ENCODE measurements at places on chromosomes 2 and 18. TPM values are rescaled to one million over a fixed set of nuclear protein-coding genes. Genes with fewer than 3 reads are reported as not detected.

- DNase-seq = no peak
These were observed 9.0 kb downstream of the TNFRSF11A start for GRCh38 chr18:62334120-62334519.

DNA sequence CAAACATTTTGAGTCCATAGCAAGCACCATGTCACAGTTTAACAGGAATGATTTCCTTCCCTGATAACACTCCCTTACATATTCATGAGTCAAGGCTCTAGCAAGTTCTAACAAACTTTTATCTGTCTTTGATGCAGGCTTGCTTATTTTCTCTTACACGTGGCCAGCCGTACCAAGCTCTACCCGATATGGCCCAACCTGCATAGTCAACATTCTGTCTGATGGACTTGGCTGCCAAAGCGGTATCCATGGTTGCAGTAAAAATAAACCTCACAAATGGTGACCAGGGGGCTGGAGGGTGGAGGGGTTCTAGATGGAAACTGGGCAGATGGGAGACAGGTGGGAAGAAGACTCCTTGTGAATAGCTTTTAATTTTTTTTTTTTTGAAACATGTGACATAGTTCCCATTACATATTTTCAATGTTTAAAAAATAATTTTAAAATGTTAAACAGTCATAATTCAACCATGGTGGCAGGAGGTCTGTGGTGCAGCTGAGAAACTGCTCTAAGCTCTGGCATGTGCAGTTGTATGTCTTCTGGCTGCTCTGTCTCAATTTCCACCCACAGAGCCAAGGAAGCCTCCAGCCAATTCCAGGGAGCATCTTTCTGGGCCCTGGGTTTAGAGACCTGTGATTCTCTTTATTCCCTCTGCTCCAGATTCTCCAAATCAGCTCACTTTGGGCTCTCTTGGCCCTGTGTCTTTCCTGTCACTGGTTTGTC lies 20.7 kb upstream of the CXCR1 start:
- DNase-seq = no peak

GRCh38 chr2:224638301-224638823 lies 53.2 kb upstream of the CUL3 start:
- DNase-seq = no peak

Gene HOXD8
- total RNA-seq = 56.8 TPM

Gene ALPI
- not detected for total RNA-seq

Gene GKN1
- not detected for total RNA-seq

GRCh38 chr2:145287736-145288135 lies 767.8 kb upstream of the ZEB2 start:
- no peak for DNase-seq

Gene FOXI3
- 0.11 TPM for total RNA-seq

- DNase-seq = peak; percentile 92
These were observed 102.4 kb downstream of the TRIB2 start for GRCh38 chr2:12819103-12819475.

GRCh38 chr2:135169900-135170753 lies 118.0 kb downstream of the RAB3GAP1 start:
- no peak for DNase-seq

DNA sequence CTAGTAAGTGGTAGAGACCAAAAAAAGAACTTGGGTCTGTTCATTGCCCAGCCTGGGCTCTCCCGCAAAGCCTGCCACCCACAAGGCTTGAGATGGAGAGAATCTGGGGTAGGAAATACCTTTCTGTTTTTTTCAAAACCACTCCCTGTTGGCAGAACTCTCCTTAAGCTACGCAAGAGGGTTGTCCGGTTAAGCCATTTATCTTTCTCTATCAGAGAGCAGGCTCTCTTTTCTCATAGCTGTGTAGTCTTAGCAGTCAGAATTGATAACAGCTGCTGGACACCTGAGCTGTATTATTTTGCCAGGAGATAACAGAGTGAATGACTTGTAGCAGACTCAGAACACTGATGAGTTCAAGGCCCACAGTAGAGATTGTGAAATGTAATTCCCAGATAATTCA lies 1088.1 kb downstream of the TSN start:
- no peak for DNase-seq

Gene PAX8
- 3.2 TPM for total RNA-seq

Gene RNF138
- total RNA-seq = 54.2 TPM

DNA sequence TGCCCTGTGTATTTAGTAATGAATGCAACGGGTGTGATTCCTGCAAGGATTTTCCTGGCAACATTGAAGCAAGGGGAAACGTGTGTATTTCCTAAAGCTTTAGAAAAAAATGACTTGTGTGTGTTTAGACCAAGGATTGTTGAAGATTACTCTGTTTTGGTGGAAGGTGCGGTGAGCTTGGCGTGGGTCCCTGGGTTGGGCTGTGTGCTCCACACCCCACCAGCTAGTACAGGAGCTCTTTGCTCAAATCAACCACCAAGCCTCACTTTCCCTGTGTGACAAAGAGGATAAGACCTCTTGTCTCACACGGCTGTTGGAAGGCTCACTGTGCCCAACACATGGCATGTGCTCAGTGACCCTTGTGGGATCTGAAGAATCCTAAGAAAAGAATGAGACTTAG lies 21.4 kb upstream of the GREB1 start:
- no peak for DNase-seq

Gene LYPD6B
- not detected for total RNA-seq

GRCh38 chr18:8249811-8250210 lies 359.4 kb upstream of the RAB12 start:
- no peak for DNase-seq

DNA sequence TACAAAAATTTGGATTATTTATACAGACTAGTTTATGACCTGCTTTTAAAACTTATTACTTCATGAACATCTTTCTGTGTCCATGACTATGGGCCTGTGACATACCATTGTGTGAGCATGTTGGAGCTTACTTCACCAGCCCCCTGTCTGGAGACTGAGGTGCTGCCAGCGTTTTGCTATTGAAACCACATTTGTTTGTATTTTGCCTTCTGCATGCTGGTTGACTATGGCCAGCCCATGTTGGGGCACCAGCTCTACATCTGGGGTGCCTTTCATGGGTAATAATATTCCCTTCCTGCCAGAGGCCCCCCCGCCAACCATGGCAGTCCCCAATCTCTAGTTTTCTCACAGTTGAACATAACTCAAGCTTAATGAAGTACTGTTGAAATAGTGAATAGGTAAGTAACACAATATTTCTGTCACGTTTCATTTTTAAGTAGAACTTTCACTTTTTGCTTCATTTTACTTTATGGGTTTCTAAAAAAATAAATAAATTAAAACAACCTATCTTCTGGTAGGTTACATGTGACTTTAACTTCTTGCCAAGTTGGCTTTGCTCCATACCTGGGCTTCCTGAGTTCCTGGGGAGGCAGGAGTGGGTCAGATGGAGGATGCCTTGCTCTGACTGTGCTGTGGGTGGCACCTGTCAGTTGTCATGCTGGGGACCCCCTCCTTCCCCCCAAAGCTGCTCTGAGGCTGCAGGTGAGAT lies 63.9 kb downstream of the DGKD start:
- no peak for DNase-seq

Gene MRPS5
- total RNA-seq = 99.7 TPM

DNA sequence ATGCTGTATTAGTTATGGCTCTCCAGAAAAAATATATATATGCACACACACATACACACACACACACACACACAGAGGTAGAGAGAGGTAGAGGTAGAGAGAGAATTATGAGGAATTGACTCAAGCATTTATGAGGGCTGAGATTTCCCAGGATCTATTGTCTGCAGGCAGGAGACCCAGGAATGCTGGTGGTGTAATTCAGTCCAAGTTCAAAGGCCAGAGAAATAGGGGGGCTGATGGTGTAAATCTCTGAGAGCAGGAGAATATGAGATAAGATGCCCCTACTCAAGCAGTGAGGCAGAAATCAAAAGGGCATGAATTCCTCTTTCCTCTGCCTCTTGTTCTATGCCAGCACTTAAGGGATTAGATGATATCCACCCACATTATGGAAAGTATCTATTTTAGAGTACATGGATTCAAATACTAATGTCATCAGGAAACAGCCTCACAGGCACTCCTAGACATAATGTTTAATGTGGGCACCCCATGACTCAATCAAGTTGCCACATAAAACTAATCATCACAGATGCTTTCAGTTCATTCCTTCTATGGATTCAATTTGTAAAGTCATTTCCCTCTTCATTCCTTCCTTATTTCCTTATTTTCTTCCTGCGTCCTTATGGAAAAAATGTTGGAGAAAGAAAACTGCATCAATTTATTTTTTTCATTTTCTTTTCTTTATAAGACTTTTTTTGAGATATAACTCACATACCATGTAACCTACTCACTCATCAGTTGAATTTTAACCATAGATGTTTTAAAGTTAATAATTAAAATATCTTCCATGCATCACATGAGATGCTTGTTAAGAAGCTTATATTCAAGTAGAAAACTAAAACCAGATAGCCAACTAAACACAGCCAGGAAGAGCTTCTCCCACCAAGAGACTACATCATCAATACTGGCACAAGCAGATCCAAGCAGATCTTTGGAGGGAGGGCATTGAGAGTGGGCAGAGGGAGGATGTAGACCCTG lies 406.2 kb downstream of the MBD2 start:
- DNase-seq = peak; percentile 63

Gene CHRND
- not detected for total RNA-seq

Gene MAL
- total RNA-seq = not detected

GRCh38 chr2:162381851-162382250 lies 37.9 kb downstream of the GCA start:
- DNase-seq = no peak

Measured in A673 (cell line).